IPS DF 6.9 (cell line): ENCODE measurements at places on chromosomes 6 and 20.

- no peak for DNase-seq
Observed at GRCh38 chr6:87094576-87094975, 330 bp downstream of the CGA start.

DNA sequence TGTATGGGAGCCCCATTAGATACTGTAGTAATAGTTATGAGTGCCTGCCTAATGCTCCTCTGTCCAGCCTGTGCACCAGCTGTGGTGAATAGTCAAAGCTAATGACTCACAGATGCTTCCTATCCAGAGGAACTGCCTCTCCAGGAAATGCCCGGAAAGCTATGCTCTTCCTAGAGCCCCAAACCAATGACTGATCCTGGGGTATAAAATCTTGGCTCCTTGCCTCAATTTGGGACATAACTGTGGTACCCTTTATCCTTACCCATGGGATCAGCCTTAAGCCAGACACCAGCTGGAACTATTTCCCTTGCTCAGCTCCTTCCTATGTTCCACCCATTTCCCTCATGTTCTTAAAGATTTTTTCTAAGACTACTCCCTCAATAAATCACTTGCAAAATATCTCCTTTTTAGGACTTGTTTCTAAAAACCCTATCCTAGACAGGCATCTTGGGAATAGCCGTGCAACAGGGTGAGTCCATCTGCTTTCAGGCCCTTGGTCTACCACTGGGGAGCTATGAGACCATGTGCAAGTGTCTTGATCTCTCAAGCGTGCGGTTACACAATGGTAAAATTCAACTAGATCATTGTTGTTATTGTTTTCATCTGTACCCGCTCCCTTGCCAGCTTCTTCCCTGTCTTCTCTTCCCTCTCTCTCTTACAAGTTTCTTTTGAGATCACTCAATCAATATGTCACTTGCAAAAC is 283.7 kb downstream of the BTBD3 start:
- DNase-seq, result no peak

GRCh38 chr20:37992802-37993409 is 40.4 kb downstream of the TTI1 start:
- no peak for DNase-seq

DNA sequence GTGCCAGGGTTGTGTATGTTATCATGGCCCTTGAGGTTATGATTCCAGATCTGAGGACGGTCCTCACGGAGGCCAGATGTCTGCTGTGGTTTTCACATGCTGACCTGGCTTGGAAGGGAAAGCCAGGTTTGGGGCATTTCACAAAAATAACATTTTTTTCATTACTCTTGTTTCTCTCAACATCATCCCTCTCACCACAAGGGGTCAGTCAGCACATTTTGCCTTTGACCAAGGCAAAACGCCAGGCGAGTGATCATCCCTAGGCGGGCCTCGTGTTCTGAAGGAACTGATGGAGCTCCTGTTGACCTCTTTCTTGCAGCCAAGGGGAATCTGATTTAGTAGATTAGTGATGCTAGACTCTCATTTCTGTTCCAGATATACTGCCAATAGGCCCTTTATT is 133.5 kb downstream of the TBC1D7 start:
- peak; percentile 27 for DNase-seq
